Kidney tubule cell (primary cell): ENCODE measurements at places on chromosomes 5 and 9.

- peak; percentile 75 for DNase-seq
Observed at GRCh38 chr5:132369007-132369473, 470 bp upstream of the SLC22A5 start.

- no peak for DNase-seq
Observed at GRCh38 chr5:40630126-40630525, 49.6 kb upstream of the PTGER4 start.

DNA sequence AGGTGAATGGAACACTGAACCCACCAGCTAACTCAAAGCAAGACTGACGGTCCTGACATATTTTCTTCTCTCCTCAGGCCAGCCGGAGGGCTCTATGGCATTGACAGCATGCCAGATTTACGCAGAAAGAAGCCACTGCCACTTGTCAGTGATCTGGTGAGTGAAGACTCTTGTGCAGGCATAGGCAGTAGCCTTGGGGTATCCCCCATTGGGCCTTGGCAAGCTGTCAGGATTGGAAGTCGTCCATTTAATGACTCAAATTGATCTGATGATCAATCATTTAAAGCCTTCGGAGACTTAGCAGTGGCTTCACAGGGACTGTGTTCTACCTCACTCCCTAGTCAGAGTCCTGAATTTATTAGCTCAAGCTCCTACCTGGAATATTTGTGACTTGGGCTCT, 119.7 kb upstream of the RUSC2 start:
- DNase-seq = no peak

- DNase-seq = no peak
Observed at GRCh38 chr5:135013445-135013844, 20.6 kb downstream of the PITX1 start.

- DNase-seq = no peak
Observed at GRCh38 chr9:89097219-89097618, 81.4 kb downstream of the SHC3 start.

DNA sequence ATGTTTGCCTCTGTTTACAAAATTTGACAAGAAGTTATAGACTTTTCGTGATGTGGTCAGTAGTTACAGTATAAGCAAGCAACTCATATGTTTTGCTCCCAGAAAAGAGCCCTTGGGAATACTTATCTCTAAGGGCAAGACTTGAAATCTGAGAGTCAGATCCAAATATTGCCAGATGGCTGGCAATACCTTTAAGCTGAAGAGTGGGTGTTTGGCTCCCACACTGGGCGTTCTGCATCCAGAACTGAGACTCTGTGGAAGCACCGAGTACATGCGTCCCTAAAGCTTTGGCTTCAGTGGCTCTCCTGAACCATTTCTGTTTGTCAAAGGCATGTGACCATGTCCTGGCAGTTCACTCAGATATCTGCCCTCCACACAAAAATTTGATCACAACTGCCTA, 194.1 kb downstream of the DCP2 start:
- no peak for DNase-seq

GRCh38 chr5:99025298-99026045, 96.7 kb upstream of the CHD1 start:
- DNase-seq = peak; percentile 83

DNA sequence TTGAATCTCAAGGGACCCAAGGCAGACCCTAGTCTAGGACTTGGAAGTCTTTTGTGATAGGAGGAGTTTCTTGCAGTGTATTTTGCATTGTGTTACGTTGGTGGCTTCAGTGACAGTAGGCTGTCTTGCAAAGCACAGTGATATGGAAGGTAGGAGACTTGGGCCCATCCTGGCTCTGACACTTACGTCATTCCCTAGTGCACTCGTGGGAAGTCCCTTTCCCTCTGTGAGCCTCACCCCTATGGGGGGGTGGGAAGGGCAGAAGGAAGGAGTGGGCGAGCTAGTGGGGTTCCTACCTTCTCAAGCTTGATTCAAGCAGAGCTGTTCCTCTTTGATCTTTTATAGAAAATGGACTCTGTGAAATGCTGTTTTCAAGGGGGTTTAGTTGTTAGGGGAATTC, 9.2 kb upstream of the TEX53 start:
- no peak for DNase-seq

- no peak for DNase-seq
Observed at GRCh38 chr5:173676375-173676774, 59.9 kb upstream of the BOD1 start.

- DNase-seq = no peak
Observed at GRCh38 chr5:76532052-76532451, 91.2 kb downstream of the F2RL2 start.

DNA sequence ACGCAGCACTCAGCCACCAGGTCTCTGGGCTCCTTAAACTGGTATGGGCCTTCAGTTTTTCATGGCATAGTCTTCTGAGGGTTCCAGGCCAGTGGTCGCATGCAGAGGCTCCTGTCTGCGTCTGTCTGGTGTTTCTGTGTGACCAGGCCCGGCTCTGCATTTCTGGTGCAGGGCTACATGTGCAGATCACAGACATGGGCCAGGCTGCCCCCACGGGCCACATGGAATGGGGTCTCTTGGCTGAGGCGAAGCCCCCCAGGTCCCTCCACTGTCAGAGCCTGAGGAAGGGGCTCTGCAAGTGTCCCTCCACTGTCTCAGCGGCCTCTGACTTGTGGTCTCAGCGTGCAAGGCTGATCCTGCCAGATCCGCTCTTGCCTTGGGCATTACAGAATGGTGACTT, 15.6 kb upstream of the CARD19 start:
- DNase-seq = no peak

GRCh38 chr9:111805830-111806241, 11.1 kb upstream of the SHOC1 start:
- DNase-seq = peak; percentile 72

GRCh38 chr9:129320575-129321285, 142.7 kb upstream of the IER5L start:
- DNase-seq = peak; percentile 76

- no peak for DNase-seq
Observed at GRCh38 chr5:1781726-1782384, 17.8 kb downstream of the MRPL36 start.

DNA sequence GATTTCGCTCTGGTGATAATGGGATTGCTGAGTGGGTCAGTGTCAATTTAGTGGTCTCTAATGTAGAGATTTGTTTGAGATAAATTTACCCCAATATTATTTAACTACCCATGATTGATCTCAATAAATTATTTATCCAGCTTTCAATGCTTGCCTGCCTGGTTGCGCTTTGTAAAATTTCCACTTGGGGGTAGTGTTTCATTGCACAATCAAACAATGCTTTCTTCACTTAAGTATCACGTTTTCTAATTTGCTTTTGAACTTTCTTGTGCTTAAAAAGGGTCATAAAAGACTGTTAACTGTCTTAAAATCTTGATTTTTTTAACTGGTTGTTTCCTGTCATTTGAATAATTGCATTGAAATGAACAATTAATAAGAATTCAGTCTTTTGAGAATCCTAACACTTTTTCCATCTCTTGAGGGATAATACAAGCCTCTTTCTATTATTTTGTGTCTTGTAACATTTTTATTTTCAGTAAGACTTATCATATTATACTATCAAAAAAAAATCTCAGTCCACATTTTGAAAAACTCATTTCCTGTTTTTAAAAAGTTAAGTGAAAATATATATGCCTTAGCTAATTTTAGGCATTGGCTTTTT, 18.7 kb downstream of the HSD17B4 start:
- DNase-seq = peak; percentile 25

- DNase-seq = peak; percentile 65
Observed at GRCh38 chr9:72156586-72156985, 7.3 kb downstream of the GDA start.

GRCh38 chr9:95874989-95875304, 544 bp upstream of the ERCC6L2 start:
- DNase-seq = peak; percentile 44

DNA sequence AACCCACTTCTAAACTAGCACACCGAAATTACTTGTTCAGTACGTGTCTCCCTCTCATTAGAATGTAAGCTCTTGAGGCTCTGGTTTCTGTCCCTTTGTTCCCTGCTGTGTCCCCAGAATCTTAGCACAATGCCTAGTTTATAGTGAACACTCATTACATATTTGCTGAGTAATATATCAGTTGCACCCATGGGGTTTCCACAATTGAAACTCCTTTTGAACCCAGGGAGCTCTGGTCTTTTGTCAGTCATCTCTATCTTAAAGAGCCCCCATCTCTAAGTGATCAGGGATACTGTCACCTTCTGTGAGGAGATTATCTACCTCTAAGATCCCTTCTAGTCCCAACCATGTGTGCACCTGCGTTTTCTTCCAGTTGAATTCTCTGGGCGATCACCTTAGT, 12.8 kb downstream of the CAMK4 start:
- DNase-seq = no peak

- no peak for DNase-seq
Observed at GRCh38 chr9:87115785-87116184, 168.5 kb upstream of the GAS1 start.

DNA sequence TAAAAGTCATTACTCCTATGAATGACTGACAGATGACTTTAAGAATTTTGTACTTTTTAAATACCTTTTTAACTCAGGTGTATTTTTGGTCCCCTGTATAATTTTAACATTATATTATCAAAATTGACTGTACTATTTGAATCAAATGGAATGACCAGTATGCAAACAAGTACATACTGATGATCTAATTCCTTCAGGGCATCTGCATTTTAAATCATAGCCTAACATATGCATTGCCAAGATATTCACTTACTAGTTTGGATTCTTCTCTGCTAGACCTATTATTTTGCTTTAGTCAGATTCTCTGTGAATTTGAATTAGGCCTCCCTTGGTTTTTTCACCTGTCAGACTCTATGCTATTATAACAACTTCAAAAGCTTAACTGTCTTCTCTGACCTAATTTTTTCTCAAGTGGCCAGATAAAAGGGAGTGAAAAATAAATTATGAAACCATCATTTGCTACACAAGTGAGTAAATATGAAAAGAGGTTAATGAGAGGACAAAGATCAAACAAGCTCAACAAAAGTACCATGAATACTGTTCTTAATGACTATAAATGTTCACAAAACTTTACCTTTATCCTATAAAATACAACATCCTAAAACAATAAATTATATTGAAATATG, 1505.2 kb upstream of the CDH9 start:
- no peak for DNase-seq

- DNase-seq = no peak
Observed at GRCh38 chr9:12350775-12351174, 342.4 kb upstream of the TYRP1 start.

GRCh38 chr9:129557192-129558036, 63.5 kb downstream of the C9orf50 start:
- DNase-seq = peak; percentile 56

- no peak for DNase-seq
Observed at GRCh38 chr9:15240927-15241326, 66.1 kb downstream of the TTC39B start.

GRCh38 chr9:98488571-98489312, 220.0 kb downstream of the GABBR2 start:
- DNase-seq = peak; percentile 93

DNA sequence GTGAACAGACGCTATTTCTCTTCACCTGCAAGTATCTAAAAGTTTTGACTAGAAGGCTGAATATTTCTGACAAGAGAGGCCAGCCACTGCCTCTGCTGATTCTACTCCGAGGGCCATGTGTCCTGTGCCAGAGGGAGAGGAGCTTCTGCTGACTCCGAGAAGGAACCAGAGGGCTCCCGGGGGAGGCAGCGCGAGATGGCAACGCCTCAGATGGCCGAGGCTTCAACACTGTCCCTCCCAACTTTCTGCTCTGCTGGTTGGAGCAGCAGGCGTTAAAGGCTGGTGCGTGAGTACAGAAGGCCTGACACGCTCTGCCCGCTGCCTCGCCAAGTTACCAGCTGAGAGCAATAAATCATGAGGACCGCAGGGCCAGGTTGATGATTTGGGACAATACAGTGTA, 178.8 kb downstream of the GAPVD1 start:
- DNase-seq = no peak

DNA sequence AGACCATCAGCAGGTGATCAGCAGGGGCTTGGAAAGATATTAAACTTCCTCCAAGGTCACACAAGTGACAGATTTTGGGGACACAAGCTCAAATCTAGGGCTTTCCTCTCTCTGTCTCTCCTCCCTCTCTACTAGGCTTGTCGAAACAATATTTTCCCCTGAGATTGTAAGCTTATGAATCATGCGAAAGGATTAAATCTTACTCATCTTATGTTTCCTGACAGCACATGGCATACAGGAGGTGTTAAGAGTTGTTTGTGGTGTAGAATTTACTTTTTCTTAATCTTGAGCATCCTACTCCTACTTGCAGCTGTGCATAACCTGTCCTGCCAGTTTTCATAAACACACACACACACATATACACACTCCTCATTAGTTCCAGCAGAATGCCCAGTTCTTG, 186.3 kb downstream of the MARCHF11 start:
- peak; percentile 87 for DNase-seq

DNA sequence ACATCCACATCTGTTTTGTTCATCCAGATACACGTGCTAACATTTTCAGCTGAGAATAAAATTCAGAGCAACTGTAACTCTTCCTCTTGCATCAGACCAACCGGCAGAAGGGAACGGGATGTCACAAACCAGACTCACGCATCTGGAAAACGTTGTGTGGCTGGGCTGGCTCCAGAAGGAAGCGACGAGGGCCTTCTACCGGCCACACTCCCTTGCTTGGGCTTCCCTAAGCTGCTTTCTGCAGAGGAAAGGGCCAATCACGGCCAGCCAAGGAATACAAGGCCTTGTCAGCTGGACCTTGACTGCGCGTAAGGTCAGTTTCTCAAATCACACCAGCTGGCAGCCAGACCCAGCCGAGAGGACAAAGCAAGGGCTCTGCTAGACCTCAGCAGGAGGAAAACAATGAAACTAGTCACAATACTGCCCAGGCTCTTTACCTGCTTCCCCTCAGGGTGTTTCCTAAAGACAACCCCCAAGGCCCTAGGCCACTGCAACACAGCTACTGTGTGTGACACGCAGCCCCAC, 106.1 kb downstream of the THBS4 start:
- DNase-seq = no peak

- DNase-seq = no peak
Observed at GRCh38 chr5:10538103-10538788, 25.6 kb upstream of the ANKRD33B start.

DNA sequence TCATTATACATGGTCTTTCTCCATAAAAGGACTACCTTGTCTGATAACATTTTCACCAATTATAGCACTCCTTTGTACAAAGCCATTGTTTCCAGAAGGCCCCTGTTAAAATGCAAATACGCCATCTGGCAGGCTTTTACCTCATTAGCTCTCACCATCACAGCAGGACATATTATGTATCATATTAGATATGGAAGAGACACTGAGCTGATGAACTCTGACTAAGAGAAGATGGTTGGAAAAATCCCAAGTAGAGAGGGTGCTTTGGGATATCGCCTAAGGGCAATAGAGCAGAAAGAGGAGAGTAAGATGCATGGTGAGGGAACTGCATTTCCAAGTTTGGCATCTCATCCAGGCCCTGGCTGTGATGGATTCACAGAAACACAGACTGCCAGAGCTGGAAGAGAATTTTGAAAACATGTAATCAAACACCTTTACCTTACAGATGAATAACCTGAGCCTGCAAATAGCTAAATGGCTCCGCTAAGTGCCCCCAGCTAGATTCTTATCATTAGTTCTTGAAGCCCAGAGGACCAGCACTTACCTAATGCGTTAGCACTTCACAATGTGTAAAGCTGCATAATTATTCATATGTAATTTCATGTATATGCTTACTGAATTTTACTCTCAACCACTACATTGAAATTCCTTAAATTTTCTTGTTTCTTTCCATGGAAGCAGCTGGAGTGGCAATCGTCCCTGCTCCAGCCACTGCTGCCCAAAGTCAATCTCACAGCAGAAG, 393.6 kb upstream of the IZUMO3 start:
- DNase-seq = no peak
